Fibroblast of skin of abdomen (primary cell): ENCODE measurements at places on chromosomes 5 and 9.
A peak's percentile ranks its signal among the peaks of the same experiment; 100 is the strongest.

DNA sequence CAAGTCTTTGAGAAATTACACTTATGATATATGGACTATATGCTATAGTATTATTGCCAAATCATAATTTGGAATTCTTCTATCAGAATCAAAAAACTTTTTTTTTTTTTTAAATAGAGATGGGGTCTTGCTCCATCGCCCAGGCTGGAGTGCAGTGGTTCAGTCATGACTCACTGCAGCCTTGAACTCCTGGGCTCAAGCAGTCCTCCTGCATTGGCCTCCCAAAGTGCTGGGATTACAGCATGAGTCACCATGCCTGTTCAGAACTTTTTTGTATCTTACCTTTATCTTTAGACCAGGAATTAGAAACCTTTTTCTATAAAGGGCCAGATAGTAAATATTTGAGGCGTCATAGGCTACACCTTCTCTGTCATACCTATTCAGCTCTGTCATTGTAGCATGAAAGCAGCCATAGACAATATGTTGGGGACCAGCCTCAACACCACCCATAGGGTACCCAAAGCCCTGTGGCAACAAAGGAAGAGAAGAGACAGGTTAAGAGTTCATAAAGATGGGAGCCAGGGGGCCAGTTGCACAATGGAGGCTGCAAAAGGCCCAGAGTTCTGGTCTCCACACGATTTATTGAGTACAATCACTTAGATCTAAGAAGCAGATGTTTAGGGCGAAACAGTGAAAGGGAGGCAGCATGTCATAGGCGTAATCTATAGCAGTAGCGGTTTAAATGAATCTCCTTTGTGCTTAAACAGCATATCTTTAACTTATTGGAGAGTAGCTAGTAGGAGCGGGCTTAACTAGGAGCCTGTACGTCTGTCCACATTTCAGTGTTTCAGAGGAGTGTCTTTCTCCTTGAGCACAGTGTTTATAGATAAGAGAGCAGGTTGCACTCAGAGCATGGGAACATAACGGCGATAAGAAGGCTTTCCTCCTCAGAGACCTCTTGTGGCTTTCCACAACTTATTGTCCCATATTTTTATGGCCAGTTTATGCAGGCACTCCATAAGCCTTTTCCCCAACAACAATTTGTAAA, 12.5 kb downstream of the ECM2 start:
- no peak for DNase-seq

DNA sequence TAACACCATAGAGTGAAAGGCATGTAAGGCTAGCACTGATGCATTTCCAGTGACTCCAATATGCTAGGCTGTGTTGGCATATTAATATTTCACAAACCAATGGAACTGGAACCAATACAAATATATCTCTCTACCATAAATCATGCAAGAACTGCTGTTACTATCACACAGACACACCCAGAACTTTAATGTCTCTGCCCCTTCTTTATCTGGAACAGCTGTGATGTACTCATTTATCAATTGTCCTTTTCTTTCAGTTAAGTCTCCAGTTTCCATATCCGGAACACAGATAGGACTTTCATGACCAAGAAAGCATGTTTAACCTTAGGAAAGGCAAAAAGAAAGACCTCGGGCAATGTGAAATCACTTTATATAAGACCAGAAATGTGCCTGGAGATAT, 70.3 kb downstream of the SPTLC1 start:
- DNase-seq: no peak

- DNase-seq: no peak
Measured at GRCh38 chr9:13645557-13645956, 366.1 kb upstream of the MPDZ start.

- DNase-seq: peak; percentile 44
Measured at GRCh38 chr5:143759396-143760130, 52.4 kb upstream of the HMHB1 start.

DNA sequence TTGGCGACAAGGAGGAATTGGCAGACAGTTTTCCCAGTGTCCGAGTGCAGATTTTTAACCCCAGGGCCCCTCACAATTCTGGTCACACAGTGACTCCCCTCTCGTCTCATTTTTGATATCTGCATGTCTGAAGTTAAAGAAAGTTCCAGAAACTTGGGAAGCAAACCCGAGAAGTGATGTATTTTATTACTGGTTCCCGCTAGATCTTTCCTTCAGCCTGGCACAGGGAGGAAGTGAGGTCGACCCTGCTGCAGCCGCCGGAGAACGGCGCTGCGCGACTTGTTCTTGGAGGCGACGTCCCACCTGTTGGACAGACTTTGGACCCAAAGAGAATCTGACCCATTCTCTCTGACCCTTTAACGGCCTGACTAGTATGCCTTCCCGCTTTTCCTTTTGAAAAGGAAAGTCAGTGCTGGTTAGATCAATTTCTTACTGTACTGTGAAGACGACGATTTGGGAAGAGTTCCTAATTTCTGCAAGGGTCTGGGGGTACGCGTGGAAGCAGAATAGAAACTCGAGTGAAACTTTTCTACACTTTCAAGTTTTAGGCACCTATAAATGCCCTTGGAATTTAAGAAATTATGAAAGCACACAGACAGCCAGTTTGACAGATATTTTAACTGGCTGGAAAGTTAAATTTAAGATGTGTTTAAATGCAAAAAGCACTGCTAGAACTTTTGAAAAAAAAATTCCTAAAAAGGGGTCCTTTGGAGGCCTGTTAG, 744 bp downstream of the OTULIN start:
- no peak for DNase-seq

GRCh38 chr5:78881884-78882283, 103.2 kb downstream of the ARSB start:
- DNase-seq: no peak

GRCh38 chr9:91362051-91362611, 413 bp upstream of the AUH start:
- no peak for DNase-seq

DNA sequence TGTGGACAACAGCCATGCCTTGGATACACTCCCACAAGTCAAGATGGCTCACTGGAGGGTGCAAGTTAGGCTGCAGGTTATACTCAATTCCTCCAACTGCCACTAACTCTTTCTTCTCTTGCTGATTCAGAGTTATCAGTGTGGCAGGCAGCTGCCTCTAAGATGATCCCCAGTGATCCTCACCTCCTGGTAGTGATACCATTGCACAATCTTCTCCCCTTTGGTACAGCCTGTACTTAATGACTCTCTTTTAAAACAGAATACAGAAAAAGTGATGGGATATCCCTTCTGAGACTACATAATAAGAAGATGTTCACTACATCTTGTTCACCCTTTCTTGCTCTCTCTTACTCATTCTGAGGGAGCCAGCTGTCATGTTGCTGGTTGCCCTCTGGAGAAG, 323.1 kb downstream of the RAB3C start:
- no peak for DNase-seq

GRCh38 chr5:112533362-112533761, 114.3 kb upstream of the EPB41L4A start:
- DNase-seq: no peak

GRCh38 chr5:57416278-57416994, 66.2 kb downstream of the ACTBL2 start:
- DNase-seq: peak; percentile 95

DNA sequence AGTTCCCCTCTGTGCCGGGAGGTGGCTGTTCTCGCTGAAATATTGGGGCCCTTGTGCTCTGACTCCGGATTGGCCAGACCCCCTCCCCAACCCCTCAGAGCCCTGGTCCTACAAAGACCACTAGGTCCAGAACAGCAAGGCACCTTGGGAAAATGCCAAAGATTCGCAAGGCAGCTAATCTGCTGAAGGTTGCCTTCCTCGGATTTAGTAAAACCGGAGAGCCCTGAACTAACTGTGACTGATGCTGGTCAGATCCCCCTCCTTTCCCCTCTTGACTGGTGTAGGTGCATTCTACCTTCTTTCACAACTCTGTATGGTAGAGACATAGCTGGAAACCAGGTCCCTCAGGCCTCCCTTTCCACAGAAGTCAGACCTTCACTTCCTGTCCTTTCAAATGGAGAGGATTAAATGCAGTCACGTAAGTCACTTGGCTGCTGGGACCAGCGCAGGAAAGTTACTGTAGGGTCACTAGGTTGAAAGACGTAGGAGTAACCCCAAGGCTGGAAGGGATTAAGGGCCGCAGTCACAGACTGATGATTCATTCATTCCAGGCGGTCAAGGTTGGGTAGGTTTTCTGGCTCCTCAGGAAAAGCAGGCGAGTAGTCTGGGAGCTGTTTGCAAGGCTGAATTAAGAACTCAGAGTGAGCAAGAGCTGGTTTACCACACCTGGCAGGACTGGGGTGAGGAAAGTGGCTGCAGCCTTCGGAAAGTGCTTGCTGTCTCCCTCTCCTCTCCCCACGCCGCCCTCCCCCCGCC, 5.3 kb downstream of the BARX1 start:
- no peak for DNase-seq

GRCh38 chr5:102722931-102723330, 32.2 kb upstream of the PAM start:
- peak; percentile 69 for DNase-seq

DNA sequence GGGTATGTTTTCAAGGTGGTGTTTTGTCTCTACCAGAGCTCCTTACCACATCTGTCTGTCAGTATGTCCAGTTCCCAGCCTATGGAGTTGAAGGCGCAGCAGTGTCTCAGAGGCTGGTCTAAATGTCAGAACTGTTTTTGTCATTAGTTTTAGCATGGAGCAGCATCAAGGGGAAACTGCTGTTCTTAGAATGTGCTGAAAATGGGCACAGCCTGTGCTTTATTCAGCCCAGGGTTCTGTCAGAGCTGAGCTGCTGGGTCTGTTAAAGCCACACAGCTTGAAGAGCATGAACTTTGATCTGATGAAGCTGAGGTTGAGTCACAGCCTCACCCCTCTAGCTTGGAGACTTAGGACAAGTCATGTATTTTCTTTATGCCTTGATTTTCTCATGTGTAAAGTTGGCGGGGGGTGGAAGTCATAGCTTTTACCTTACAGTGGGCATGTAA, 71.9 kb downstream of the RALGPS1 start:
- DNase-seq: no peak

DNA sequence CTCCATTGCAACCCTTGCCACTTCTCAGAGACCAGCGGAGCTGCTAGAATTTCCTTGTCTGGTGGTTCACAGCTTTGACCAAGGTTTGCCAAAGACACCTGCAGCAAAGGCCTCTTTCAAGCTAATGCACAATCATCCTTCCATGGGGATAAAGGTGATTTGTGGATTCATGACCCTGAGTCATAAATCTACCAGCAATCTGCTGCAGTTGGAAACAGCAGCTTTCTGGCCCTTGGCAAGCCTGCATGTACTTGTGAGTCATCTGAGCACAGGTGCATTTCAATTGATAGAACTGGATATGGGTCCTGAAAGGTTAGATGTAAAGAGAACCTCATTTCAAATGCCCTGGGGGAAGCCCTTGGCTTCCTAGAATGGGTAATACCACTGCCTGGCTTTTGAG, 21.6 kb upstream of the TCF7 start:
- no peak for DNase-seq

GRCh38 chr5:150186137-150186536, 3.7 kb upstream of the SLC6A7 start:
- DNase-seq: no peak

DNA sequence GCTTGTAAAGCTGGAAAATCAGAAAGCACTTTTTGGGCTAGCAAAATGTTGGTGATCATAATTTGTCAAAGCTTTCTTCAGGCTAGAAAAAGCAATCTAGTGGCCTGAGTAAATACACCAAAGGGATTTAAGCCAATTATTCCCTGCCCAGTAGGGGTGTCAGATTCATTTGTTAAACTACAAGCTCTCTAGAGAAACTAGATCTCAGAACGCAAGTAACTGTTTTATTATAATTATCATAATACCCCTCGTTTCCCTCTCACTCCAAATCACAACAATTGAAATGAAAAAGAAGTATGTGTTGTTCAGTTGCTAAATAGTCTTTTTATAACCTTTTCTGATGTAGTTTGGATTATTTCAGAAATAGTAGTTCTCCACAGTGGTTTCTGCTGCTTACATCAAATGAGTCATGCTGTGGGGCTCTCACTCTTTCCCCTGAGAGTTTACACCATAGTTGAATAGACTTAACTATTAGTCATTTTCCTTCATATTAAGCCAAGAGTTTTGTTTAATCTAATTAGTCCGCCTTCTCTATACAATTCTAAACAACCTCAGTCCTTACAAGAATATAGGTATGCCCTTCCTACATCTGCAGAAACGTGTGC, 918.6 kb upstream of the DMAC1 start:
- DNase-seq: peak; percentile 88

GRCh38 chr9:112624711-112625707, 92.9 kb downstream of the INIP start:
- no peak for DNase-seq

DNA sequence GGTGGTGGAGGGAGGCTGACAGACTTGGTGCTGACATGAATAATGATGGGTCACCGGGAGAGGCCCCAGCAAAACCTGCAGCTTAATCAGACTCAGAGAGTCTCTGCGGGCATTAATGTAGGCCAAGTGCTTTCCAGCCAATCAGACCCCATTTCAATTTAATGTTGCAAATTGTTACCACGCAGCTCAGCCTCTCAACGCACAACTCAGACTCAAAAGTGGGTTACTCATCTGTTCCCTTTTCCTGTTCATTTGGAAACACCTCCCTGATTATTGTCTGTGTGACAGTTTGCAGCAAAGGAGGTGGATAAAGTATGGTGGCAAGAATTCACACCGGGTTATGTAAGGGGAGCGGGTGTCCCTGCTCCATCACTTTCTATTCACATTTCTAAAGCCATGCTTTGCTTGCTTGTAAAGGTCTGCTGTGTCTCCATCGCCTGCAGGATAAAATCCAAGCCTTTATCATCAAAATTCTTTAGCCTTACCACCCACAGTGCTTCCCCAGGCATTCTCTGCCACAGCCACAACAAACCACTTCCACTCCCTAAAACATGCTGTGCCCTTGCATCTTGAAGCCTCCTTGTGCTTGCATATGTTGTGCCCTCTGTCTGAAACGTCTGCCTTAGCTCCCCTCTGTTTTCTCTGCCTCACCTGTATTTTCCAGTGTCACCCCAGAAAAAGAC, 156.5 kb downstream of the ASTN2 start:
- peak; percentile 2 for DNase-seq

GRCh38 chr5:1660001-1660400, 136.2 kb upstream of the LPCAT1 start:
- no peak for DNase-seq
